ENCODE measurements at places on chromosomes 1 and 21.

GRCh38 chr1:7265771-7266371 lies 480.6 kb downstream of the CAMTA1 start:
- DNase-seq, result no peak

- no peak for DNase-seq
Observed at GRCh38 chr1:156744786-156745419, 4.0 kb upstream of the MRPL24 start.

DNA sequence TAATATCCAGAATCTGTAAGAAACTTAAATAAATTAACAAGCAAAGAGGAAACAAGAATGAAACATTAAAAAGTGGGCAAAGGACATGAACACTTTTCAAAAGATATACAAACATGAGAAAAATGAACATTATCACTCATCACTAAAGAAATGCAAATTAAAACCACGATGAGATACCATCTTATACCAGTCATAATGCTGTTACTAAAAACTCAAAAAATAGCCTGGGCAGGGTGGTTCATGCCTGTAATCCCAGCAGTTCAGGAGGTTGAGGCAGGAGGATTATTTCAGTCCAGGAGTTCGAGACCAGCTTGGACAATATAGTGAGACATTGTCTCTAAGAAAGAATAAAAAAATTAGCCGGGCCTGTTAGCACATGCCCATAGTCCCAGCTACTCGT lies 6.1 kb downstream of the ZNF124 start:
- no peak for DNase-seq

DNA sequence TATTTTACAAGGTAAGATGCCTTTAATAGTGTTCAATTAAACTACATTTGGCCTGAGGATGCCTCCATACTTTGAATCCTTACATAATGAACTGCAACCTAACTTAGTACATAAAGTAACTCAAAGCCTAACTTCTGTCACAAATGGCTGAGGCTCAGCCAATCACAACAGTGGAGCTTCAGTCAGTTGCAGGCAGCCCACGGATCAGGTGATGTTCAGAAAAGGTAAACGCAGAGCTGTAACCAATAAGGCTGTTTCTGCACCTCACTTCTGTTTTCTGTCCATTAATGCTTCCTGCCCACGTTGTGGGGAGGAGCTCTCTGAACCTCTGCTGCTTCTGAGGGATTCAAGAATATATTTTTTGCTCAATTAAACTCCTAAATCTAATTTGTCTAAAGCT lies 94.8 kb upstream of the KIAA0040 start:
- DNase-seq, result no peak

DNA sequence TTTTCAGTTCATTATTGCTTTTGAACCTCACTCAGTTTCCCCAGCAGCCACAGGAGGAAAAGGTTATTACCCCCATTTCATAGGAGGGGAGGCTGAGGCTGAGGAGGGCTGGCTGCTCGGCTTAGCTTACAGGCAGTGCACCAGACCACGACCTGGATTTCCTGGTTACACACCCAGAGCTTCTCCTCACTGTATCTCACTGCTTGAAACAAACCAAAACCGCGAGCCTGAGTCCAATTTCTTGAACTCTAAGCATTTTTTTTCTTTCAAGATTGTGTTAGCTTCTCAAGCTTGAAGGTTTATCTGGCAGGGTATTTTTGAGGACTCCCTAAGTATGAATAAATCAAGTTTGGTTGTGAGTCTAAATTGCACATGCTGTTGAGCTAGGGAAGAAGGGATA lies 188.9 kb upstream of the EDN2 start:
- peak; percentile 37 for DNase-seq

DNA sequence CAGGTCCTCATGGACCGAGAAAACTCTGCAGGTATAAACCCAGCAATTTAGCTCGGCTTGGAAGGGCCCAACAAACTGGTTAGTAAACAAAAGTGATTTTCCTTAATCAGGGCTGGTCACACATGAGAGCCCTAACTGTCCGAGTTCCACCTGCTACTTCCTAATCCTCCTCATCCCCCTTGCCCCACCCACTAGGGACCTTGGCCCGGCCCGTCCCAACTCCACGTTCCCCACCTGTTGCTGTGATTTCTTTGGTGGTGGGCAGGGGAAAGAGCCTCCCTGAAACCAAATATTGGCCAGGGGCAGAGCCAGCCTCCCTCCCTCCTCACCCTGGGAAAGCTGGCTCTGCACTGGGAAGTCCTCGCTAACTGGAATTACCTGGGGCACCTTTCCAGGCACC lies 304.2 kb upstream of the PROX1 start:
- DNase-seq, result no peak

GRCh38 chr1:4674676-4675075 lies 20.3 kb downstream of the AJAP1 start:
- no peak for DNase-seq

DNA sequence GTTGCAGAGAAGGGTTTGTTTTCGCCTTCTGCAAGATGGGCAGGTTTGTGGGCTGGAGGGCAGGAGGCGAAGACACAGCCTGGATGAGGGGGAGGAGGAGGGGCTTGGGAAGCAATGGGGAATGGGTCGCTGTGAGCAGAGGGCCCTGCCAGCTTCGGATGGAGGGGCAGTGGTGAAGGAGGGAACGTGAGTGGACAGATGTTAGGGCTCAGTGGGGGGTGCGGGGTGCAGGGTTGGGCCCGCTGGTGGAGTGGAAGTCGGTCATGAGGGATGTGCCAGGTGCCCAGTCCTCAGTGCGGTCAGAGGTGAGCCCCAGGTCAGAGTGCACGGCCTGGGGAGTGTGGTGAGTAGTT lies 55.5 kb upstream of the ABCG1 start:
- no peak for DNase-seq

GRCh38 chr1:30692948-30693301 lies 30.5 kb downstream of the MATN1 start:
- DNase-seq, result no peak

DNA sequence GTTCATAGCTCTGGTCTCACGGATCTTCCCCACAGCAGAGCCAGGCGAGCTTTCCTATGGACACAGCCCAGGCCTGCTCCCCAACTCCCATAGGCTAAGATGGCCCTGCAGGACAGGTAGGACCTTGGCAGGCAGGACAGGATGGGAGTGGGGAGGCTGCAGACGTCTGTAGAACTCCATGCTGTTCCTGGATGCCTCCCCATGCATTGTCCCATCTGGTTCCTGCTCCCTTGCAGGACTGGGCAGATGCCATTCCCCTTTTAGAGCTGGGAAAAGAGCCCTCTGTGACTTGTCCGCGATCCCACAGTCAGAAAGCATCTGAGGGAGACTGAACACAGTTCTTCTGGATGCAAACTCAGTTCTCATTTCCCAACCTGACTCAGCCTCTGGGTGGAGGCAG lies 71.9 kb upstream of the ATP5PO start:
- no peak for DNase-seq

- no peak for DNase-seq
Observed at GRCh38 chr1:33272930-33273329, 16.6 kb downstream of the ZNF362 start.

GRCh38 chr1:220928725-220929300 lies 49.6 kb downstream of the HLX start:
- DNase-seq, result no peak

GRCh38 chr1:17230671-17231310 lies 18.1 kb upstream of the PADI3 start:
- DNase-seq, result no peak

DNA sequence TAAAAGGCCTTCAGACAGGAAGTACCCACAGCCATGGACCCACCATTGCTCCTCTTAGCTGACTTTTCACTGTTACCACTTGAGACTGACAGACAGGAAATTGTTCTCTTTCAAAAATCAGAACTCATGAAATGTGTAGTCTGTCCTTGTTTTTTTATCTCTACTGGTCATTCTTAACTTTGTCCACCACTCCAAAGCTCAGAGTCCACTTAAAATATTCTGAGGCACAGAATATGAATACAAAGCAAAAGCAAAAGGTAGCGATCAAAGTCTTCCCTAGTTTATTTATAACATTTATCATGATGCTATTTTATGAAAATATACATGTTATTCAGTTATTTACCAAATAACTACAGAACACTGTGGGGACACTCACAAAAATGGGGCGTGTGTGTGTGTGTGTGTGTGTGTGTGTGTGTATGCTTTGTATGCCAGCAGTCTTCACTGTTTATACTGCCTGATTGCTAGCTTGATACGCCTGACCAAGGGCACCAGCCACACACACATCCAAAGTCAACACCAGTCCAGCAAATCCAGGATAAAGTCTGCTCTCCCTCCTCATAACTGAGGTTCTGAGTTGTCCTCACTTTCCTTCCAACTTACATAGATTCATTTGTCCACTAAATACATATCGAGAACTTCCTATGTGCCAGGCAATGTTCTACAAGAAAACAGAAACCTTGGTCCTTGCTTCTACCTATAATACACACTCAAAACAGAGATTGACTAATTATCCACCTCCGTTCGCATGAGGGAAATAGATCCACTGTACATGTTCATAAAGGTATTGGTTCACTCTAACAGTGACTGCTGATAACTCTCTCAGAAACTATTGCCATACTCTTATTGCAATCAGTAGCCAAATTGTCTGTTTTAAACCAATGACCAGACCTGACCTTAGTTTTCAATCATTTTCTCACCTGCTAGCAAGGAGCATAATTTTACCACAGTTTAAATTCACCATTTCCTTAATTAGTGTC lies 79.4 kb downstream of the ERICH3 start:
- DNase-seq, result no peak

GRCh38 chr1:47213230-47213963 lies 18.6 kb downstream of the TAL1 start:
- no peak for DNase-seq

GRCh38 chr1:158391099-158391498 lies 8.2 kb downstream of the OR10T2 start:
- no peak for DNase-seq
